ENCODE measurements at places on chromosomes 12 and 14.

DNA sequence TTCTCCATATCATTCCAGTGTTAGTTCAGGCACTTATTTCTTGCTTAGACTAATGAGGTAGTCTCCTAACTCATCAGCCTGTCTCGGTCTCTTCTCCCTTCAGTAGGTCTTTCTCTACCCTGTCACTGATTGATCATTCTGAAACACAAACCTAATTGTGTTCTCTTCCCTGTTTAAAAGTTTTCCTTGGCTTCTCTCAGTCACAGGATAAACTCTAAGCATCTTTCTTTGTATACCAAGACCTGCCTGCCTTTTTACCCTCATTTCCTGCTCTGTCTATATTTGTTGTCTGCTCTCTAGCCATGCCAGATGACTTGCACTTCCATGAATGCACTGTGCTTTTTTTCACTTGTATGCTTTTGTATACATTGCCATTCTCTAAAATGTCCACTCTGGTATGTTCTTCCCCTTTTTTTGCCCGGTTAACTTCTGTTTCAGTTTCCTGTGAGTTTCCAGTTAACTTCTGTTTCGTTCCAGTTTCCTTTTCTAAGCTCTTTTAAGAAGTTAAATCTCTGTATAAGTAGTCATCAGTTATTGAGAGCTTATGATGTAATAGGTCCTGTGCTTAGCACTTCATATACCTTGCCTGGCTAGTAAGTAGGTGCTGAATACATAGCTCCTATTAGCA, 12.8 kb downstream of the DIP2B start:
- DNase-seq, result no peak

DNA sequence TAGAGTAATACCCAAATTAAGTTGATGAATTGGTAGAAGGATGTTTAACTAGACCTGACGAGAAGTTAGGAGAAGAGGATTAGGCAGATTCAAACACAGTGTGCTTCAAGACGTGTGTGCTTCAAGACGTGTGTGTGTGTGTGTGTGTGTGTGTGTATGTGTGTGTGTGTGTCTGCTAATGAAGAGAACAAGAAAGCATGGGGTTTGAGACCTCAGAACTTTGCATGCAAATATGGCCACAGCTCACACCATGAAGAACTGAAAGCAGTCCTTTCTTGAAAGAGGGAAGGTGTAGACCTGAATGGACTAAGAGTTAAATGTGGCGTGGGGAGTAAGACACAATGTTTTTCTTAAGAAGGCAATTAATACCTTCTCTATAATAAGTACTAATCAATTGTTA, 32.5 kb upstream of the SSPN start:
- no peak for DNase-seq

GRCh38 chr12:53097207-53097563, 282 bp upstream of the IGFBP6 start:
- no peak for DNase-seq

GRCh38 chr12:30626847-30627246, 68.8 kb downstream of the IPO8 start:
- DNase-seq, result no peak

- no peak for DNase-seq
Measured at GRCh38 chr12:112175361-112176155, 50.2 kb downstream of the TRAFD1 start.

GRCh38 chr12:31728289-31728916, 418 bp downstream of the AMN1 start:
- no peak for DNase-seq

DNA sequence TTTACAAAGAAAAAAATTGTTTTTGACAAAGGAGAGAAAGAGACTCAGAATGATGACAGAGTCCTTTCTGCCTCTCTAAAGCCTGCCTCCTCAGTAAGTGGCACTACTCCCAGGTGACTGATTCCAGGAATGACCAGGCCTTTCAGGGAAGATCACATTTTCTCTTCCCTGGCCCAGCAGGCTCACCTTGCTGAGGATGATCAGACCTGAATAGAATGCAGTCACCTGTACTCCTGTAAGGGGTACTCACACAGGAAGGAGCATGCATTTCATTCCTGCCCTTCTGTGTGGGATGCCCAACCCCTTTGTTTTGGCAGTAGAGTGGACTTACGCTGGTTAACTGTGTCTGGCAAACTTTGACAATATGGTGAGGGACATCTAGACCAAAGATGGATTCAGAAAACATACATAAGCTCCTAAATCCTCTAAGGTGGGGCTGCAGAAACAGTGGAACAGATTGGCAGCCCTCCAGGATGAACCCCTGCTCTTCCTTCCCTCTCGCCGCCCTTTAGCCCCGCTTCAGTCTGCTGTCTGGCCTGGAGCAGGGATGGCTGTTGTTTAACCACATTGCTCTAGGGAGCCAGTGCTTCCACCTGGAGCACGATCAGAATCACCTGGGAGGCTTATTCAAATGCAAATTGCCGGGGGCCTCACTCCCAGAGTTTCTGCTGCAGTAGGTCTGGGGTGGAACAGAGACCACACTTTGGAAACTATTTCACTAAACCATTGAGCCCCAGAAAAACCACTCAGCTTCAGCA, 29.8 kb downstream of the ERG28 start:
- DNase-seq, result no peak

DNA sequence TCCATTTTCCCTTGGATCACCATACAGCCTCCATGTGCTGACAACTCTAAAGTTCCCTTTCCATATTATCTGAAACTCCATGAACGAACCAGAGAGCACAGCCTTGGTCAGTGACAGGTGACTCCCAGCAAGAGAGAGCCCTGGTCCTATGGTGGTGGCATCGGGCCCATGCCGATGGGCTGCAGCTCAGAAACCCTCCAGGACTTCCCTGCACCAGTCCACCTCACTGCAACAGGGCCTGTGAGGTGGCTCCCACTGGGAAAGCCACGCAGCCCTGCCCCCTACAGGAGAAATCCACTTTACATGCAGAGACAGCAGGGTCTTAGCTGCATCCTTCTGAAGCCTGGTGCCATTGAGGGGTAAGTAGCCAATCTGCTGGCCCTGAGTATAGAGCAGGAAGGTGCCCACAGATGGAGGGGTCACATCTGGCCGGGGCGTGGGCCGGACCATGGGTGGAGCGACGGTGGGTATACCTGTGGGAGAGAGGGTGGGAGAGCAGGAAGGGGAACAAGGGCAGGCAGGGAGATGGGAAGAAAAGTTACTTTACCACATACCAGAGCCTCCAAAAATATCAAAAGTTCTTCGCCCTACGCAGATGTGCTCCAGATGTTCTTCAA, 24.7 kb downstream of the RTRAF start:
- DNase-seq, result no peak

DNA sequence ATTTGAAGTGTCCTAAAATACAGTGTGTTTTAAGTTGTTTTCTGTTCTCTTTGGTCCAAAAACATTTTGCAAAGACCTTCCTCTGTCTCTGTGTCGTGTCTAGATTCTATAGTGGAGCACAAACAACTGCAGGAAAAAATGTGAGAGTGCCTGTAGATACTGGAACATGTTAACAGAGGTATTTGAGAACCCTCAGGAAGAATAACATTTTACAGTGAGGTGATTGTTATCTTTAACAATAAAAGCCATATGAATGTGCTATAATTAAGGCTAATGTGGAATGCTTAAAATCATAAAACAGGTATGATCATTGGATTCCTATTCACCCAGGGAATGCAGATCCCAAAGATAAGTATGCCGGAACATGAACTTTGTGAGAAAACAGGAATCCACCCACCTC, 98.0 kb downstream of the SAMD4A start:
- DNase-seq, result no peak

- DNase-seq, result no peak
Measured at GRCh38 chr14:101200650-101201516, 297.4 kb upstream of the RTL1 start.

DNA sequence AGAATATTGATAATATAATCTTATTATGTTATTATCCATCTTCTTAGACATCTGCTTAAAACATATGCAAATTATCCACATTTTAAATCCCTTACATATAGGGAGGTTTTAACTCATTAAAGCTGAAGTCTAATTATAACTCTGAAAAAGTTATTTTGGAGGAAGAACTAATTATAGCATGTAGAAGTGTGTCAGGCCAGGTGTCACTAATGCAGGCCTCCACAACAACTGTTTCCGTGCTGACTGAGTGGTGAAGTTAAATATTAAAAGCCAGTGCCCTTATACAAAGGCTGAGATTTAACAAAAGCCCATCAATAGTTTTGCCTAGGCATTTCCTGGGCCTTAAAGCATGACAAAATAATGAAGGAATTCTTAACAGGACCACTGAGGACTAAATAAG, 157.4 kb downstream of the LRRK2 start:
- DNase-seq, result no peak

DNA sequence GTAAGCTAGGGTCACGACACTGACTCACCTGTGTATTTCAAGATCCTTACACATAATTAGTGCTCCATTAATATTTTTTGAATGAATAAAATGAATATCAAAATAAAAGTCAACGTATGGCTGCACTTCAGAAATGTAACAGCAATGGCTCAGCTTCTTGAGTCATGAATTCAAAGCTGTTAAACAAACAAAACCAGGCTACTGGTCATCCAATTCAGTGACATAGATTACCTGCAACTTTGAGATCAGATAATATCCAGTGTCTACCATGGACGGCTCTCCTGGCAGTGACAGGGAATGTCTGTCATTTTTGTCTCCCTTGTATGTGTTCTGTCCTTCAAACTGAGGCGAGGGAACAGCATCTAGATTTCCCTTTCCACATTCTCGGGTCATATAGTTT, 225.6 kb downstream of the EFCAB11 start:
- no peak for DNase-seq

- no peak for DNase-seq
Measured at GRCh38 chr14:37974421-37974820, 233.3 kb upstream of the SSTR1 start.

GRCh38 chr14:32169191-32169590, 32.7 kb upstream of the RNU6-7 start:
- no peak for DNase-seq

DNA sequence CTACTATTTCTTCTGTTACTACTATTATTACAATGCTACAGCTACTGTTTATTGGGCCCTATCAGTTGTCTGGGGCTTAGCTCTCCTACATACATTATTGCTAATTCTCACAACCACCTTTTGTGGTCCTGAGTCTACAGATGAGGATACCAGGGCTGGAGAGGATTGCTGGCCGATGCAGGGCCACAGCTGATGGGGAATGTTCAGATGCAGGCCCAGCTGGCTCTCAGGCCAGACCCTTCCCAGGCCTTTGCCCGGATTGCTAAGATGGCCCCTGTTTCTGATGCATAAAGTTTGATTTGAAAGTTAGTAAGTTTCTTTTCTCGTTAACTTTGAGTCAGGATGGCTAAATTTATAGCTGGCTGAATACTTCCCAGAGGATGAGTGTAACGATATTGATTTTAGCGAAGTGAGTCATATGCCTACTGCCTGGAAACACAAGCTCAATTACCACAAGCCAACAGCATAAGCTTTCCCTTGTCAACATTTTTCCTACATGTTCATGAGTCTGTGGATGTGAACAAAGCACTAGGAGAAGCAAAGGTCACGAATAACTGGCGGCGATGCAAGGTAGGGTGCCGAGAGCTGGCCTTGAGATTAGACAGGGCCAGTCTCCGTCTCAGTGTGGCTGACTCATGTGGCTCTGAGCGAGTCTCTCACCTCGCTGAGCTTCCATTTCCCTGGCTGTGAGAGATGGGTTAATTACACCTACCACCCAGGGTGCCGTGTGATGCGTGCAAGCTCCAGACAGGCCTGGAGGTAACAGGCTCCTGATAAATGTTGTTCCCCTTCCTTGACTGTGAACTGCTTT, 111.0 kb downstream of the BEGAIN start:
- no peak for DNase-seq

DNA sequence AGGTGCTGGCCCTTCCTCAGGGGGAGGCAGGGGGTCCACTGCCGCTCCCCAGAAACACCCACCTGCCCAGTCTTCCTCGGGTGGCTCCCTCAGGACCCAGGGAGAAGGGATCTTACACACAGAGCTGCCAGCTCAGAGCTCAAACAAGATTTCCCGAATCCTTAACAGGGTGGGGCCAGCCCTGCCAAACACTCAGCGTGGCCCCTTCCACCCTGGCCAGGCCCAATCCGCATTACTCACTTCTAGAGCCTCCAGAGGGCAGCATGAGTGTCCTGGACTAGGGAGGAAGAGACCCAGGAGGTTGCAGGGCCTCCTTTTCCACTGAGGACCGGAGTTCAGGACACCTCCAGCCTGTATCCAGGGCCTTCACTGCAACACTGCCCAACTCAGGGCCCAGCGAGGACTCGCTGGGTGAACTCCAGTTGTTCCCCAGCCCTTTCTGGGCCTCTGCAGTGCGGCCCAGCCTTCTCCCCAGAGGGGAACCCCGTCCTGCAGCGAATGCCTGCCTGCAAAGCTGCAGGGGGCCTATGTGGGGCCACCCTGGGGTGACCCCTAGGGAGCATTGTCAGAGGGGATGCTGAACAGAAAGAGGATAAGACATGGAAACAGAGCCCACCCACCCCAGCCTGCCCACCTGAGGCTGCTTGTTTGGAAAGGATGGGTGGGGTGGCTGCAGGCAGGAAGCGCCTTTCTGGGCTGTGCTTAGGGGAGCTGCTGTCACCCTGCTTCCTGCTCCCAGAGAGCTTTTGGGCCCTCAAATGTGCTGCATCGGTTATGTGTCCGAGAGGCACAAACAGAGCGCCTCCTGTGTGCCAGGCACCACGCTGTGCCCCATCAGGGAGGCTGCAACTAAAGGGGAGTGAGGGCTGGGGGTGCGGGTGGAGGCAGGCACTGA, 43.8 kb downstream of the CCNK start:
- peak; percentile 3 for DNase-seq

DNA sequence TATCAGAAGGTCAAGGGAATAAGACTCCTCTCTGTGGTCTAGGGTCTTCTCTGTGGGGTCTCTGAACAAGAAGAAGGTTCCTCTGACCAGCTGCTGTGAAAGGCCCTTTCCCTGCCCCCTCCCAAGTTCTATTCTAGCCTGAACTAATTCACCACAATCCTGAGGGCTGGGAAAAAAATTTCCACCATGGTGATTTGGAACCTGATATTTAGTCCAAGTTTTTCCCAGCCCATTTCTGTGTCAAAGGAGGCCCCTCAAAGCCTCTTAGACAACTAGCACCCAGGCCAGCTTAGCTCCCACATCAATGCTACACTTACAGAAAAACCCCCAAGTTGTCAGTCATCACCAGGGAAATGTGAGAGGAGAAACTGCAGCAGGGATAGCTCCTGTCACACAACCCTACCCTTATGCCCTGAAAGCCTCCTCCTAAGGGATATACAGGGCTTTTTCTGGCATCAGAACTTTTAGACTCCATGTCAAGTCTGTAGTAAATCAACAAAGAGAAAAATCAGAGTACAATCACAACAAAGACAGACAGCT, 4.5 kb downstream of the FMNL3 start:
- DNase-seq, result no peak

- no peak for DNase-seq
Measured at GRCh38 chr12:14072987-14073386, 91.6 kb upstream of the GRIN2B start.

DNA sequence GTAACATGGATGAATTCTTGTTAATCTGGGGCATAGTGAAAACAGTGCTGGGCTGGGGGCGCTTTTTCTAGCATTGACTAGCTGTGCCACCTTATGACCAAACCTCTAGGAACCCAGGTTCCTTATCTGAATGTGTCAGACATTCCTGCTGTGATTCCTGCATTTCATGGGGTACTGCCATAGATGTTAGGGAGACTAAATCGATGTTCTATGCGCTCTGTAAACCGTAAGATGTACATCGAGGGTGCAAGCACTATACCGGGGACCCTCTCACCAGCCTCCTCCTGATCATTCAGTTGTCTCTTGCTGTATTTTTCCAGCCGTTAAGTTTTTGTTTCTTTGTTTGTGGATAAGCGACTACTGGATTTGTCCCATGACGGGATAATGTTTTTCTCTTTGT, 170.9 kb upstream of the PARP11 start:
- no peak for DNase-seq

Measured in activated CD4-positive, alpha-beta T cell treated with anti-CD3 and anti-CD28 coated beads, Interleukin-2, amount 50 U/mL, for 24 hours (primary cell).